ENCODE measurements at places on chromosomes 1 and 21.

GRCh38 chr1:109904105-109904817 lies 6.4 kb upstream of the CSF1 start:
- no peak for DNase-seq

DNA sequence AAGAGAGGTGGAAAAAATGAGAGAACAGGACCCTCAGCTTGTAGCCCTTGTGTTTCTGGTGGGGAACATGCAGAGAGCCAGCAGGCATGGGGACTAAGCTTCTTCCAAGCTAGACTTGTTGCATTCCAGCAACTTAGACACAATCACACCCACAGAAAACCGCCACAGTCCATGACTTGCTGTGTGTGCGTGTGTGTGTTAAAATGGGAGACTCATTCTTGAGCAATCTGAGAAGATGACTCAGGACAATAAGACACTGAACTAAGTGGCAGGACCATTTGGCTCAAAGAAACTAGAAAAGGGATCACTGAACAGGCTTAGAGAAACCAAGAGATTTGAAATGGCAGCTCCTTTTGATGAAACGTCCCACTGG lies 78.0 kb downstream of the HLX start:
- DNase-seq = no peak

DNA sequence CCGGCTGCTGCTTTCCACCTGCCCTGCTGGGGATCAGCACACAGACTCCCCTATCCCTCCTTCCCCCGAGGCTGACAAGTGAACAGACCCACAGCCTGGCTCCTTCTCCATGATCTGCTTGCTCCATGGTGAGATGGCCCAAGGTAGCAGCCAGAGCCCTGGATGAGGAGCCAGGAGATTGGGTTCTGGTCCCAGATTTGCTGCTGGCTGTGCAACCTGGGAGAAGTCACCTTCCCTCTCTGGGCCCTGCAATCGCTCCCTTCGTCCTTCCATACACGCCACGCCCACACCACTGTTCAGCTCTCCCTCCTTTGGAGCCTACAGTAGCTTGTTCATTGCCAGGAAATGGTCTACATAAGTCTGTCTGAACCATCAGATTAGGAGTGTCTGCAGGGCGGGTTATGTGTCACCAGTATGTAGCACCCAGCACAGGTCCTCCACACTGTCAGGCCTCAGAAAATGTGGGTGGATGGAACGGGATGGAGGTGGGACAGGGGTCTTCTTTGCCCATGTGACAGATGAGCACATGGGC lies 9.2 kb upstream of the EPHA8 start:
- no peak for DNase-seq

- DNase-seq = no peak
These were observed 5.9 kb downstream of the ANKRD35 start for GRCh38 chr1:145879775-145880174.

DNA sequence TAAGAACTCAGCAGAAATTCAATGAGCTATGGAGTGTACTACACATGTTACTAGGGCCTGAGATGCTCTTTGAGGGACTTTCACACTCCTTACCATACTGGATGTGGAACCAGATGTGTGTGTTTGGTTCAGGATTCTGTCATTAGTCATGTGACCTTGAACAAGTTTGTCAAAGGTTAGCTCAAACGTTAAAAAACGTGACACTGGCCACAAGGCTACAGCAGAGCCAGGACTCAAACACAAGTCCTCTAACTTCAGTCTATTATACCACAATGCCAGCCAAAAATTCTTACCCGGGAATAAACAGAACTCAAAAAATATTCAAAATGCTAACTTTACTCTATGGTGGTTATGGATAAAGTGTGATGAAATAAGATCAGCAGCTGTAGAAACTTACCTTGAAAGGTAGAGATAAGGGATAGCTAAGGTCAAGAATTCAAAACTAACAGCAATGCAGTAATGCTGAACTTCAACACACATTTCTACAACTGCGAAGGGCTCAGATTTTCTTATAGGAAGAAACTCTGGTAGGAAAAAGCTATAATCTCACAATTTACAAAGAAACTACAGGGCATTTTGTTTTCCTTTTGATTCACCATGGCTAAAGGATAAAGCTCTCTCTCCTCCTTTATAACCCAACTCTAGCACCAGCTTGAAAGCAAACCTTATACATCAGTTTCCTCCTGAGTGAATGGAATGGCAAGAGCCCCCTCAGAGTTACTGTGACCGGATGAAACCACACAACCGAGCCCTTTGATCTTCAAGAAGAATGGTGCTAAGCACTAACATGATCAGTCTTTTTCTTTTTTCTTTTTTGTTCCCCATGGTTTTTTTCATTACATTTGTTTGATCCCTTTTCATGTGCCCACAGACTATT lies 233.9 kb downstream of the SLC45A1 start:
- DNase-seq = no peak

DNA sequence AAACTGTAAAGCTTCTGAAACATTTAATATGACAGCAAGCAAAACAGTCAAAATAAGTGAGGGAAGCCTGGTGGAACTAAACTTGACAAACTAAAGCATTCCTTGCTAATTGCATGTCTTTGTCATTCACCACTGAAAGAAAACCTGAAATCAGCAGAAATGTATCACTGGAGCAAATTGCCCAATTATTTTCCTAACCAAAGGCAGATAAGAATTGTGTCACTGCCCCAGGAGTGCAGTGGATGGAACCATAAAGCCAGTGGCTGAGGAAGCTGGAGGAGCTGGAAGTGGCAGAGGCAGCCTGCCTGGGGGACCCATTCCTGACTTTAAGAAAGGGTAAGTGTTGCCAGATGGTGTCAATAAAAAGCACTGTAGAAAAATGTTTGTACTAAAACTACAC lies 2.7 kb upstream of the SLC30A10 start:
- no peak for DNase-seq

- no peak for DNase-seq
These were observed 18.3 kb downstream of the S100A11 start for GRCh38 chr1:152018537-152018936.

- no peak for DNase-seq
These were observed 85.3 kb upstream of the ARHGAP29 start for GRCh38 chr1:94322696-94323095.

DNA sequence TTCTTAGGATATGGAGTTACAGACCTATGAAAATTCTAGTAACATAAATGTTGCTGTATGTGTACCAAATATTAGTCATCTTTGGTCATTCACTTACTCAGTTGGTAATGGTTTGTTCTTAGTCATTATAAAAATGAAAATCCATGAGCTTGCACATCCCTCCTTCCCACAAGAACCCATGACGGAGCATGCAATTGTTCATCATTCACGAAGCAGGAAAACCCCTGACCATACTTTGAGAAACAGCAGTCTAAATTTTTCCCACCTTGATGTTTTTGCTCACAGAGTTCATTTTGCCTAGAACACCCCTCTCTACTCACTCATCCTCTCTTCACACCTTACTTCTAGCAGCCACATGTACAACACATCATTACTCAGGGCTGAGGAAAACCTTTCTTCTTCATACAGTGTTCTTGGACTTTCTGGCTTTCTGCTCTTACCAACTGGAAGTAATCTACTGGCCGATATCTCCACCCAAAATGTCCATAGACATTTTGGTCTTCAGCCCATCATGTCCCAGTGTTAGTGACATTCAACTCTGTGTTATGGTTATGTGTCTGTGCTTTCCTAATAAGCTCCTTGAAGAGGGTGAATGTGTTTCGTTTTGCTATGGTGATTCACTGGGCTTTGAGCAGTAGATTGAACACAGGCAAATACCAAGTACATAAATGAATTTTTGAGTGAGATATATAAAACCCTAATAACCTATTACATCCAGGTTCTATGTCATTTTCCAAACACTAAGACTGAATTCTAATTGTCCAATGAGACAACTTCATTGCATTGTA lies 189.9 kb downstream of the ZC3H11B start:
- no peak for DNase-seq

DNA sequence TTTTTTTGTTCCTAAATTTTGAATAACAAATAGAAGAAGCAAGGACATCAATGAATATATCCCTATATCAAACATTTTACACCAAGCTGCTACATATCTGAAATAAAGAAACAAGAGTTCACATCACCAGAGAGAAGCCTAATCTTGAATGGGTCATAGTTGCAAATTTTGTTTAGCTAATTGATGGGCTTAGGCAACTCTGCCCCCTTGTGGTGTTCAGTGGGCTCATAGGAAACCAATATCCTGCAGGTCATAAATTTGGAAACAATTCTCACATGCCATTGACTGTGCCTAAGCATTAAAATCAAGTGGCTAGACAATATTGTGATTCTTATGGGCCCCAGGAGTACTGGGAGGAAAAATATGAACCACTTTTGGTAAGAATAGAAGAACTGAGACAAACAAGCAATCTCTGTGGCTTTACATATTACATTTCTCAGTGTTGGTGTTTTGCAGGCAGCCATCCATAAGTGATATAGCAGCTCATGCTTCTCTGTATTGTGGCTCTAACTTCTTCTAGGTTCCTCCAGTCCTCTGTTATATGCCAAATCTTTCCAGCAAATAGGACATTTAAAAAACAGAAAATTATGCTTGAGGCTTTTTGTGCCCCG lies 1262.8 kb upstream of the PRMT6 start:
- no peak for DNase-seq

GRCh38 chr1:7482772-7483495 lies 288.2 kb upstream of the VAMP3 start:
- DNase-seq = no peak

DNA sequence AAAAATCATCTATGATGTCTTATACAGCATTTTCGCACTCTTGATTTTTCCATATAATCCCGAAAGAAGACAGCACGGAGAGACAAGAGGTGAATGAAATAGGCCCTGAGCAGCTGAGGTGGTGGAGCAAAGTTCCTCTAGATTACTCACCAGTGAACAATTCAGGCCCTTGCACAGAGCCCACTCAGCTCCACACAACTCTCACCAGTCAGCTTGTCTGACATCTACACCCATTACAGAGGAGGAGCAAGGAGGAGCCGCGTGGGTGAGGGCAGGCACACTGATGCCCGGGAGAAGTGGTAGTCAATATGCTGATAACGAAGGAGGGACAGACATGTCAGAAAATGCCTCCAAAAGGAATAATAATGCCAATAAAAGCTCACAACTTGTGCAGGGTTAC lies 59.9 kb downstream of the DNM3 start:
- no peak for DNase-seq

- DNase-seq = no peak
These were observed 163.4 kb downstream of the RUNX1 start for GRCh38 chr21:34885626-34886239.

GRCh38 chr1:82121421-82121820 lies 320.7 kb downstream of the ADGRL2 start:
- no peak for DNase-seq

- no peak for DNase-seq
These were observed 100.5 kb downstream of the AK5 start for GRCh38 chr1:77382366-77382765.

DNA sequence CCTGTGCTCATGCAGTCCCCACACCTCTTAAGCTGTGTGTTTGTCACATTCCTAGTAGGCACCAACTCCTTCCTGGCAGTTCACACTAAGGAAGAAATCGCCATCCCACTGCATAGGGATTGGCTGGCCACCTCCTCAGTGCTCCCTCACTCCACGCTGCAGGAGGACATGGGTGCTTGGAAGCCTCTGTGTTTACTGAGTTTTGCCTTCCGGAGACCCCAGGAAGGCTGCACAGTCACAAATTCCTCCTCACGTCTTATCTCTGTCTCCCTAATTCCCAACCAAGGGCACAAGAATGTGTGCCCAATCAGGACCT lies 93.8 kb upstream of the GALNT2 start:
- no peak for DNase-seq

DNA sequence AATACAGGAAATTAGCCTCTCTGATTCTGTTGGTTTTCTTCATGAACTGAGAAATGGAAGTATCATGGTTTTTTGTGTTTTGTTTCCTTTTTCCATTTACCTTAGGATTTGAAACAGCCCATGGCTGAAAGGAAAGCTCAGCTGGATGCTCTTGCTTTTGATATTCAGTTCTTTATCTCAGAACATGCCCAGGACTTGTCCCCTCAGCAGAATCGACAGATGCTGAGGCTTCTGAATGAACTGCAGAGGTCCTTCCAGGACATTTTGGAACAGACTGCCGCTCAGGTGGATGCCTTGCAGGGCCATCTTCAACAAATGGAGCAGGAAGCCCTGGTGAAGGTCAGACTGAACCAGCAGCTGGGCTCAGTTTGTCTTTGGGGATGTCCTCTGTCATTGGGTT lies 142.4 kb downstream of the MACF1 start:
- DNase-seq = no peak

GRCh38 chr21:38740090-38740489 lies 65.6 kb upstream of the ETS2 start:
- DNase-seq = no peak

DNA sequence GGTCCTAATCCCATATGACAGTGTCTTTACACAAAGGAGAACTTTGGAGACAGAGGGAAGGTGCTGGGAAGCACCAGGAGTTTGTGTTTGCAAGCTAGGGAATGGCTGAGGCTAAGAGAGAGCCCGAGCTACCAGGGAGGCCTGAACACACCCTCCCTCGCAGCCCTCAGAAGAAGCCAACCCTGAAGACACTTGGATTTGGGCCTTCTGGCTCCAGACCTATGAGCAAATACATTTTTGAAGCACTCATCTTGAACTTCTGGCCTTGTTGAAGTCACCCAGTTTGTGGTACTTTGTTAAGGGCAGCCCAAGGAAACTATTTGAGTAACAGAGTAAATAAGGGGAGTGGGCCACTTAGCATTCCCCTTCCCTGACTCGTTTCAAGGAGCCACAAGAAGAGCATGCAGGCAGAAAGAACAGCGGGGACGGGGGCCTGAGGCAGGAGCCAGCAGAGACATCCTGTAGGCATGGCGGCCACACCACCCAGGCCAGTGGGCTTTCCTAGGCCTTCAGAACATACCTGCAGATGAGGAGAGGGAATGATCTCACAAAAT lies 13.2 kb upstream of the QSOX1 start:
- DNase-seq = no peak

- DNase-seq = peak; percentile 97
These were observed at the start of gene MTF1 for GRCh38 chr1:37859507-37860345. TSS of gene MTF1 (minus strand) at chr1:37859592. CDS start at chr1:37857658, 1,934 bp downstream.

GRCh38 chr1:16474166-16474800 lies 33.8 kb downstream of the NECAP2 start:
- no peak for DNase-seq

DNA sequence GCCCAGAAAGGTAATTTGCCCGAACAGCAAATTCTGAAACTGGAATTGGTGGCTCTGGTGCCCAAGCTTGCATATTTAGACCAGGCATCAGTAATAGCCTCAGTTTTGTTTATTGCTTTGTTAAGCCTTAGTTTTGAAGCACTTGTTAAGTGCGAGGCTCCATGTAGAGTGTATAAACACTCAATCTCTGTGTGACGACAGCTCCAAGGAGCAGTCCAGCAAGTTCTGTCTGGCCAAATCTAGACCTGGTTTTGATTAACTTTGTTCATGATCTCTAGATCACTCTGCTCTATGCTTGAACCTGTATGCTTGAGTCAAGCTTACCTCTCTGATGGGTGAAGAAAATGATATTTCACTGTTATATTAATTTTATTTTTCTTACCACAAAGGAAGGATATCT lies 37.4 kb downstream of the DOP1B start:
- no peak for DNase-seq

GRCh38 chr1:212635141-212635631 lies 26.6 kb downstream of the ATF3 start:
- no peak for DNase-seq

DNA sequence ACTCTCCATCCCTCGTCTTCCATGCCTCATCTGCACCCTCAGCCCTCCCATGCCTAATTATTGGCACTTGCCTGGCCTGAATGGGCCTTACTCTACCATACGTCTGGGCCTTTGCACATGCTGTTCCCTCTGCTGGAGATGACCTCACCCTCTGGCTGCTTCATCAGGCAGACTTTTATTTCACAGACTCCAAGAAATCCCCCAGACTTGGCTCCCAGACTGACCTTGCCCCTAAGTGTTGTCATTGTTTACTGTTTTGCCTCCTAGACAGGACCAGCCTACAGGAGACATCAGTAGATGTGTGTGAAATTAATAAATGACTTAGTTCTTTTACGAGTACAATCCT lies 5.2 kb upstream of the AHDC1 start:
- DNase-seq = no peak
